Kidney glomerular epithelial cell (primary cell): ENCODE measurements at places on chromosomes 16 and 17.

GRCh38 chr16:15865742-15866141 lies 8.9 kb upstream of the MYH11 start:
- DNase-seq = no peak

DNA sequence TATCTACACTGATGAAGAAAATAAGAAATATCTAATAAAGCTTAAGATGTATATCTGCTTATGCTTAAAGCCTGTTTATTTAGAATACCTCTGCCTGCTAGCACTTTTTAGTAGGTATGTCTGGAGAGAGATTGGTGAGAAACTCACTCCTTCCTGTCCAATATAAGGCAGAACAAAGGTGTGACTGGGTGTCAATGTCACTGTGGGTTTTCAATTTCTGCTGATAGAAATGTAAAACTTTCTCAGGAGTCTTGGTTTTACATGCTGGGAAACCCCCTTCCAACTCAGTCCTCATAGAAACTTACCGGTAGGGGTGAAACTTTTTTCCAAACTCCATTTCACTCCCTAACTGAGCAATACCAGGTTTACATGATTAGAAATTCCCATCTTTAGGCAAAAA lies 17.8 kb upstream of the MPHOSPH6 start:
- DNase-seq = no peak

- no peak for DNase-seq
Measured at GRCh38 chr16:79334127-79334526, 266.4 kb downstream of the MAF start.

DNA sequence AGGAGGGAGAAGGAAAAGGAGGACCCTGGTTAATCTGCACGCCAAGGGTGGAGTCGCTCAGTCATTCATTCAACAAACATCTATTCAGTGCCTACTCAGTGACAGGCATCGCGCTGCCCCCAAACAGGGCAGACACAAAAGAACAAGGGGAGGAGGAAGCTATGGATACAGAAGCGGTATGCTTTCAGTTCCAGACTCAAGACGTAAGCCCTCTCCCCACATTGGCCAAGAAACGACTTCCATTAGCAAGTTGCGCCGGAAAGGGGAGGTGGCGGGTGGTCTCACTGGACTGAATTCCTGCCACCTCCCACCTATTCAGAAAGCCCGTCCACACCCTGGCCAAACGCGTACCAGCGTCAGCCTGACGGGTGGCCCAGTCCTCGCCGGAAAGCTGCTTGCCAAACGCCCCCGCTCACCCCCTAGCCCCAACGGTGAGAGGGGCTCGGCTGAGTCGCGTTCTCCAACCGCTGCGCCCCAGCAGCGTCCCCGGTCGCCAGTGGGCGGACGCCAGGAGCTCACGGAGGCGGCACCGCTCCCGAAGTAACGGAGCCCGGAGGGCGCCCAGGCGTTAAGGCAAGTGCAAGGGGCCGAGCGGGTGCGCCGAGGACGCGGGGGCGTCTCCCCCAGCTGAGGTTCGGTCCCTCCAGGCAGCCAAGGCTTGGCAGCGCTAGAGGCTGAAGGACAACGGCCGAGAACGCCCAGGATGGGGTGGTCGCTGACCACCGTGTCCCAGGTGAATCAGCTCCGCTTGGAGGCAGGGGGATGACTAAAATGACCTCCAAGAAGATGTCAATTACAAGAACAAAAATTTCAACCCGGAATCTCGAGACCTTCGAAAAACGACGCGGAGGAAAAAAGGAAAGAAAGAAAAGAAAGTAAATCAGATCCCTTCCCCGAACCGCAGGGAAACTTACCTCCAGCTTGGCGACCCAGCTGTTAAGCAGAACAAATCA lies 470.7 kb downstream of the SOX9 start:
- DNase-seq = no peak
